ENCODE measurements at places on chromosomes 16 and 17.

DNA sequence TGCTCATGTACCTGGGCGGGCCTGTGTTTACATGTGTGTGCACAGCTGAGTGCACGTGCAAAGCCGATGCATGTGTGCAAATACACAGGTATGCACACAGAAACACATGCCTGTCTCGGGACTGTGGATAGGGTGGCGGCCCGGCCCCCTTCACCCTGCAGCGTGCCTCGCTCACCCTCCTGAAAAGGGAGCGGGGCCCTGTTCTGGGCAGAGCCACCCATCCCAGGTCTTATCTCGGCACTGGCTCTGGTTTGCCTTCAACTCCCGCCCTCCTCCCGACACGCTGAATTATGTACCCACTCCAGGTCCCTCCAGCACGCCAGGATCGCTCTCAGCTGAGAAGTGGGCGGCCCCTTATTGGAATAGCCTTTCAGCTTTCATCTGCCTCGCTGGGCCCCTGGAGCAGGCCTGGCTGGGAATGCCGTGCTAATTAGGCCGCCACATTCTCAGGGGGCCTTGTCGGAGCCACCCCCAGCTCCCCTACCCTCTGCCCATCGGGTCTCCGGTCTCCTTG is 77.8 kb downstream of the RTN4RL1 start:
- no peak for DNase-seq

DNA sequence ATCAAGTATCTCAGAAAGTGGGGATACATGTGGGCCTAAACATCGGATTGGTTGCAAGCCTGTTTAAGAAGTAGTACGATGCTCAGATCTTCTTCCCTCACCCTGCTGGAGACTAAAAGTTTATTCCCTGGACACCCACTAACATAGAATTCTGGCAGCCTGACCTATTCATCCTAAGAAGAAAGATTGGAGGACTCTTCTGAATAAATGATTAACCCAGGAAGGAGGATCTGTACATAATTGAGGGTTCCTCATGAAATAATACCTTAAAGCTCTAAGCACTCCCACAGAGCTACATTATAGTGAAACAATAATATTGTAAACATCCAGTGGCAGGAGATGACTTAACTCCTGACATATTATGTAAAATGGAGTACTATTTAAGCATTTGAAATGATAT is 111.7 kb downstream of the NLK start:
- no peak for DNase-seq

- no peak for DNase-seq
These were observed 1.5 kb upstream of the TBCD start for GRCh38 chr17:82750241-82750908.

- DNase-seq: no peak
These were observed 7.3 kb upstream of the ALOX15 start for GRCh38 chr17:4648741-4649140.

DNA sequence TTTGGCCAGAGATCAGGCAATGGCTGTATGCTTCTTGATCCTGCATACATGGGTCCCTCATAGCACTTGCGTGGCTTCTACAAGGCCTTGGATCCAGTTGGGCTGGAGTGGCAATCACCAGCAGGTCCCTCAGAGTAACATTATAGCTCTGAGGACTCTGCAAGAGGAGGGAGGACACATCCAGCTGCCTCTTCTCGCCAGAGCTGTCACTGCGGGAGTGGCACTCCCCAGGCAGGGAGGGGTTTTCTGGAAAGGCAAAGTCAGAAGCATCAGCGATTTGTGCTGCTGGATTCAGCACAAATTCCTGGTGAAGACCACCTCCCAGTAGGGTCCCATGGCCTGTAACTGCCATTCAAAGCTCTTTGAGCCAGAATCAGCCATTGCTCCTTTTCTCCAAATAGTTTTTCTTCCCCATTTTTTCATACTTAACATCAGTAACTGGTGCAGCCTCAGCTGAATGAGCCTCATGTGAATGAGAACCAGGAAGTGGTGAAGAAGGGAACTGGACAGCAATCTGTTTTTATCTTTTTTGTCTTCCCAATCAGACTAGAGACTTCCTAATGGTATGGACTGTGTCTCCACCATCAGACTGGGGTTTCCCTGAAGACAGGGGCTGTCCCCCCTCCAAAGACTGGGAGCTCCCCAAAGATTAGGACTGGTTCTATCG is 40.6 kb upstream of the HOXB13 start:
- DNase-seq: no peak

DNA sequence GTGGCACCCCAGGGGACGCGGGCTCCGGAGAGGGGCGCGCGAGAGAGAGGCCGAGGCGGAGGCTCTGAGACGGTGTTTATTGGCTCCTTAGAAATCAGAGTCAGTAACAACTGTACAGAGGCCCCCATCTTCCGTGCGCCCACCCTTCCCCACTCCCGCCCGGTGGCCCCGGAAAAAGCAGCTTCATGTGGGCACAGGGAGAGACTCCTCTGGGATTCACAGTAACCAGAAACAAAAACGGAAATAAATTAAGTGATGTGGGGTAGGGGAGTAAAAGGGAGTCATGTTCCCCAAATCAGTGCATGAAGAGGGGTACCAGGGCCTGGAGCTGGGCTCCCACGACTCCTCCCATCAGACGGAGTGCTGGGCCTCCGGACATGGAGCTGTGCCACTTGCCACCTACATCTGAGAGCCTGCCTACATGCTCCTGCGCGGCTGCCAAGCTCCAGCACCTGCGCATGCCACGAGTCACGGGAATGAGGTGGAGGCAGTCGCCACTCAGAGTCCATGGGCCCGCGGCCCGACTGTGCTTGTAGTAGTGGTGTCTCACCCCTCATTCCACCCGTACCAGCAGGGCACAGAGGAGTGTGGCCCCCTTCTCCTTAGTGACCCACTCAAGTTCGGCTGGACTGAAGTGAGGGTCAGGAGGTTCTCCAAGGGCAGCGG is 543 bp upstream of the GPS2 start:
- DNase-seq: no peak

GRCh38 chr17:27352448-27353032 is 58.6 kb downstream of the WSB1 start:
- DNase-seq: no peak

DNA sequence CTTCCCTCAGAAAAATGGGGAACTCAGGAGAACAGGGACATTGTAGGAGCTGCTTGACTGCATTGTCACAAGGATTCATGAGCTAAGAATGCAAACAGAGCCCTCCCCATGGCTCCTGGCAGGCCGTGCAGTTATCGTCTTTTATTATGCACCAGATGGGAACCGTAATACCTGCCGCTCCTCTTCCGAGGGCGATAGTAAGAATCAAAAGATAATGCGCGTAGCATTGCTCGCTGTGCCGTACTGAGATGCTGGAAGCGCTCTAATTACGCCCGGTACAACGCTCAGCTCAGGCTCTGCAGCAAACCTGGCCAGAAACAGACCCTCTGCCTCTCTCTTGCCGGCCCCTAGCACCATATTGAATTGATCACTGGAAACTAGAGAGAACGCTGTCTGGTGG is 87.1 kb upstream of the PLCG2 start:
- DNase-seq: no peak

- no peak for DNase-seq
These were observed 25.0 kb upstream of the GNG13 start for GRCh38 chr16:825341-826061.

GRCh38 chr16:56607109-56607618 is 1.2 kb upstream of the MT2A start:
- peak; percentile 97 for DNase-seq

DNA sequence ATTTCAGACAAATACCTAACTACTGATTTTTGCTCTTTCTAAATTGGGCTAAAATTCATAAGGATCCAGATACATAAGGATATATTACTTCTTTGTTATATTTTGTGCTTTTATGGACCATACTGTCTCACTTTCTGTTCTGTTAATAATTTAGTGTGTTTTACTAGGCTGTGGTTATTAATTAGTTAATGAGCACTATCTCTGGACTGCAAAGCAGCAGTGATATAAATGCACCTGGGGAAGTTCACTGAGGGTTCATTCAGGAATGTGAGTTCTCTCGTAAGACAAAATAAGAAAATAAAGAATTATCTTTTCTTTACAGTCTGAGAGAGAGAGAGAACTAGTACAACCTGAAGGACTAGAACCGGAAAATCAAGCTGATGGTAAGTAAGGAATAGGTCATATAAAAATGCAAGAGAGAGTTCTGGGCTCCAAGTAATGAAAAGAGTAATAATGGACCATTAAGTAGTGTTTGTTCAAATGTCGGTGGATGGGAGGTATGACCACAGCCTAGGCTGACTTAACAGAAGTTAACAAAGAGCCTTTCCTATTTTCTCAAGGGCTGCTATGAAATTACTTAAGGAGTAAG is 55.6 kb downstream of the IKZF3 start:
- DNase-seq: no peak

GRCh38 chr17:66859353-66859752 is 24.4 kb downstream of the CACNG5 start:
- DNase-seq: no peak

- DNase-seq: no peak
These were observed 5.9 kb downstream of the ADAD2 start for GRCh38 chr16:84196727-84197394.

DNA sequence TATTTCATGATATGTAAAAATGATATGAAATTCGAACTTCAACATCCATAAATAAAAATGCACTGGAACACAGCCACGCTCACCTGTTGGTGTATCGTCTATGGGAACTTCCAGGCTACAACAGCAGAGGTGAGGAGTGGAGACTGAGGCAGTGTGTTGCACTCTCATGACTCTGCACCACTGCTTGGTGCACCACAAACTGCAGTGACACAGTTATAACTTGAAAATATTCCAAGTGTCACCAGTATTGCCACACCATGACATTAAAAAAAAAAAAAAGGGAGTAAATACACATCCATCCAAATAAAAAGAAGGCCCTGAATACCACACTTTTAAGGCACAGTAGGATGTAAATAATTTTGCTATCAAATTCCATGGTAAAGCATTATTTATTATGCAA is 34.4 kb downstream of the GNA13 start:
- DNase-seq: no peak

DNA sequence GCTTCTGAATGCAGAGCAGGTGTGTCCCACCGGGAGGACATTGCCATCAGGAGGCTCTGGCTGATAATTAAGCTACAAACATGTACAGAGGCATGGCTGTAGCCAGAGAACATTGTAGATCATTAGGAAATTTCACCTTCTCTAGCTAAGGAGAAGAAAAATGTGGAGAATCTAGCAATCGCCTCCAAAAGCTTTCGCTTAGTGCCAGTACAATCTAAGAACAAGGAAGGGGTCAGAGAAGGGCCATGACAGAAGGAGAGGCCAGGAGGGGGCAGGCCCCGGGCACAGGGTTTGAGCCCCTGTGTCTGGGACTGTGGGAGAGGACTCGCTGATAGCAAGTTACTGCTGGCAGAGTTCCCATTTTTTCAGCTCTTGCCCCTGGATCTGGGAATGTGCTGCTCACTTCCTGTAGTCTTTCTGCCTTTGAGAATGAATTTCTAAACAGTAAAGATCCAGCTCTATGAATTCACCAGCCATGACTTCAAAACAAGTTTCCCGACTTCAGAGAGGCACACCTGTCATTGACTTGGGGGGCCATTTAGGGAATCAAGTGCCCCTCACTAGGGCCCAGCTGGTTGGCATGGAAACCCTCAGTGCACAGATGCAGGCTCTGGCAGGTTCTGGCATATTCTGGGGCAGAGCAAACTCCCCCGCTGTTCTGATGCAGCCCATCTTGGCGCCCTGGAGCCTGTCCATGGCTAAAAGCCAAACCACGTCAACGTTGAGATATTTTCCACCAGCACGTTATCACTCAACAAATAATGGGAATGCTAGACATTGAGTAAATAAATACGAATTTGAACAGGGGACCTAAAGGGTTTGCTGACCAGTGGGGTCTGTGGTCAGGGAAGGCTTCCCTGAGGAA is 59.5 kb upstream of the CACNG4 start:
- no peak for DNase-seq

GRCh38 chr17:59853168-59853918 is 39.4 kb downstream of the TUBD1 start:
- no peak for DNase-seq

DNA sequence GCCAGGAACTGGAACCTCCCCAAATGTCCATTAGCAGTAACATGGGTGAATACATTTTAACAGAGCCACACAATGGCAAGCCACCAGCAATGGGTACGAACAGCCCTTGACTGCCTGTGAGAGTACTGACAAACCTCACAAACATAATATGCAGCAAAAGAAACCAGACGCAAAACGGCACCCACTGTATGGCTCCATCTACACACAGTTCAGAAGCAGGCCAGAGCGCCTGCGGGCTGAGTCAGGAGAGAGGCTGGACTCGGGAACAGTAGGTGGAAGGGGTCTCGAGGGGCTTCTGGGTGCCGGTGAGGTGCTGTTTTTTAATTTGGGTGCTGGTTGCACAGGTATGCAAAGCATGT is 77.4 kb upstream of the TOB1 start:
- DNase-seq: no peak

DNA sequence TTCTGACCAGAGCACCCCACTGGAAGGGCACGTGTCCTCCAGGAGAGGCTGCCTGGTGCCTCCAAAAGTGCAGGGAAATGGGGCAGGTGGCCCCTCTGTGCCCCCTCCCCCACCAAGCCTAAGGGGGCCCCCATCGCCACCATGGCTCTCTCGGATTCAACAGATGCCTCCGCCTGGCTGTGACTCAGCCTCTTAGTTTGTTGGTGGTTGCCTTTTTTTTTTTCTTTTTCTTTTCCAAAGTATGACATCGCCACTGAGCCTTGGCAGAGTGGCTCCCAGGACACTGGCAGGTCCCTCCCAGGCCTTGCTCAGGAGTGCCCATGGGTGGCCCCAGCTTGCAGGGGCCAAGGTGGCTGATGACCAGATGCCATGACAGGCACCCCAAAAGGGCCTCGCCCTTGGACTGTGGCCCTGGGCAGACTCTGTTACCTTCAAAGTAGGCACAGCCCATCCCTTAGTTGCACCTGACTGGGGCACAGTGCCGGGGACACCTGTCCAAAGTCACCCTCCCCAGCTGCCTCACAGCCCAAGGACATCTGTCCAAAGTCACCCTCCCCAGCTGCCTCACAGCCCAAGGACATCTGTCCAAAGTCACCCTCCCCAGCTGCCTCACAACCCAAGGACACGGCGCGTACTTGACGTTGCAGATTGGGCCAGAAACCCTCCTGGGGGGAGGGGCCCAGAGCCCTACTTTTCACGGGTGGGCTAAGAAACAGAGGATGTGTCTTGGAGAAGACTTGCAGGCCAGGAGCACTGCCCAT is 29.6 kb downstream of the NPTX1 start:
- no peak for DNase-seq

- no peak for DNase-seq
These were observed 6.6 kb downstream of the CDH1 start for GRCh38 chr16:68743664-68744063.

DNA sequence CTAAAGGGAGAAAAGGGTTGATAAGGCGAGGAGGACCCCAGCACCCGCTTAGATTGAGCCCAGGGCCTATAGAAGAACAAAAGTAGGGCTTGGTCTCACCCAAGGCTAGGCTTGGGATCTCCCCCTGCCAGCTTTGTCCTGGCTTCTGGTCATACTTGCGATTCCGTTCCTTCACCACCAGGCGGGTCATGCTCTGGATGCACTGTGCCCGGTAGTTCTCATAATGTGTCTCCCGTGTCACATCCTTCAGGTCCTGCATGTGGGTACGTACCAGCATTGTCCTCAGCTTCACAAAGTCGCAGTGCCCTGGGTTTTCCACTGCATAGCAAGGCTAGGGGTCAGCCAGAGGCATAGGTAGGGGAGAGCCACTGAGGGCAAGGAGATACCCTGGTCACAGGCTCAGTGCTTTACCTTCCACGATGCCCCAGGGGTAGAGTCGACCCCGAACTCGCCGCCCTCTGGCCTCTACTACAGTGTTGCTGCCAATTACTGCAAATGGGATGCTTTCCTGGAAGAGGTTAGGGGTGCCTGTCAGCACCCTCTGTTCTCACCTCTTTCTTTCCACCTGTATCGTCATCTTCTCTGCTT is 6.5 kb upstream of the MTMR4 start:
- DNase-seq: no peak

GRCh38 chr17:43226393-43226792 is 2.0 kb downstream of the CCDC200 start:
- no peak for DNase-seq

Data from GM04504 (cell line).